Stimulated activated CD4-positive, alpha-beta T cell treated with anti-CD3 and anti-CD28 coated beads, Interleukin-12 subunit alpha, Interleukin-12 subunit beta, amount 100 ng/mL, for 48 hours (primary cell): ENCODE measurements at places on chromosomes 7 and 10.

- DNase-seq = no peak
Measured at GRCh38 chr10:71496927-71497762, 100.4 kb downstream of the CDH23 start.

- DNase-seq = no peak
Measured at GRCh38 chr7:44845451-44845850, 2.4 kb downstream of the H2AZ2 start.

GRCh38 chr10:45544191-45544590, 128.4 kb downstream of the ZFAND4 start:
- DNase-seq = no peak

GRCh38 chr10:44356139-44357022, 28.5 kb downstream of the CXCL12 start:
- no peak for DNase-seq

DNA sequence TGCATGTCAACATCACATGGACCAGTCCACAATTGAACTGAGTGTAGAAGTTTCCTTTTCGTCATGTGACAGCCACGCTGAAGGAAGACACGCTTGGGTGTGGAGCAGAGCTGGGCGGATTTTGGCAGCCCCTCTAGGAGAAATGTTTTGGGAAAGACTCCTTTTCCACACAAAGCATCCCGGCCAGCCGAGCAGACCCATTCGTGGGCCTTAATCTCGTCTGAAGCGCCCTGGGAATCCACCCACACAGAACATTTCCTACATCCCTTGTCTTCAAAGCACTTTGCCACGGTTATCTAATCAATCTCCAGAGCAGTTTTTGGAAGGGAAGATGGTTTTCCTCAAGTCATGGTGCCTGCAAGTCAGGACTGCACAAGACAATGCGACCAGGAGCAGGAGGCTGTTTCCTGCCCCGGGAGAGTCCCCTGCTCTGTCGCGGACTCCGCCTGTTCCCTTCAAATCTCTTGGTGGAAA, 8.4 kb upstream of the IFT22 start:
- DNase-seq = no peak
